Sigmoid colon (tissue), 7 donors: ENCODE measurements at places on chromosomes 4 and X. TPM values are rescaled to one million over a fixed set of nuclear protein-coding genes. Genes with fewer than 3 reads are reported as not detected.

- peak overlapping the region; percentile 54 for H3K4me3 ChIP-seq
- H3K4me1 ChIP-seq, result no peaks in the 10 kb centered on the region
- H3K27me3 ChIP-seq, result no peaks in the 10 kb centered on the region
- no peak for DNase-seq
- no peaks in the 10 kb centered on the region for H3K36me3 ChIP-seq
- H3K27ac ChIP-seq, result no peak overlapping the region
Observed at GRCh38 chrX:101081231-101081630, 2.6 kb downstream of the TMEM35A start.

- H3K27me3 ChIP-seq, result no peaks in the 10 kb centered on the region
- H3K36me3 ChIP-seq, result no peaks in the 10 kb centered on the region
- no peak for DNase-seq
- no peaks in the 10 kb centered on the region for H3K4me1 ChIP-seq
Observed at GRCh38 chr4:157564218-157564617, 343.7 kb downstream of the GRIA2 start.

DNA sequence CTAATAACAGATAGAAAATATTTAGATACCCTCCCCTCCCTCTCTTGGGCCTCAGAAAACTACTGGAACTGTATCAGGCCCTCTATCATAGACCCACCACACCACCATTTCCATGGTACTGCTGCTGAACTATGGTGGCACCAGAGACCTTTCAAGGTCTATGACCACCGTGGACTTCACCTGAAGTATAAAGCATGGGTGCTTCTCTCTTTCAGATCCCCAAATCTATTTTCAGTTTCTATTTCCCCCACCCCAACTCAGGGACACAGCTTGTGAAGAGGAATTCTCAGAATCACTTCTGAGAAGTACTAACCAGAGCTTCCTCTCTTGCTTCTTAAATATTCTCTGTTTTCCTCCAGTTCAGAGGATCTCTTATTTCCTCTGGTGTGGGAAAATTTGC lies 840.8 kb upstream of the HTR2C start:
- no peaks in the 10 kb centered on the region for H3K27me3 ChIP-seq
- DNase-seq, result no peak
- H3K36me3 ChIP-seq, result no peaks in the 10 kb centered on the region
- no peak overlapping the region for H3K27ac ChIP-seq
- no peak overlapping the region for H3K4me3 ChIP-seq

DGKK gene
- not detected for total RNA-seq

CYLC1 gene
- total RNA-seq, result not detected

CCSER1 gene
- total RNA-seq, result 1.6 TPM
